ENCODE measurements at places on chromosomes 12 and 14.

- DNase-seq = no peak
Measured at GRCh38 chr12:99455350-99456035, 192.1 kb upstream of the GARIN6 start.

GRCh38 chr12:122308811-122309210 lies 42.5 kb upstream of the VPS33A start:
- DNase-seq = no peak

DNA sequence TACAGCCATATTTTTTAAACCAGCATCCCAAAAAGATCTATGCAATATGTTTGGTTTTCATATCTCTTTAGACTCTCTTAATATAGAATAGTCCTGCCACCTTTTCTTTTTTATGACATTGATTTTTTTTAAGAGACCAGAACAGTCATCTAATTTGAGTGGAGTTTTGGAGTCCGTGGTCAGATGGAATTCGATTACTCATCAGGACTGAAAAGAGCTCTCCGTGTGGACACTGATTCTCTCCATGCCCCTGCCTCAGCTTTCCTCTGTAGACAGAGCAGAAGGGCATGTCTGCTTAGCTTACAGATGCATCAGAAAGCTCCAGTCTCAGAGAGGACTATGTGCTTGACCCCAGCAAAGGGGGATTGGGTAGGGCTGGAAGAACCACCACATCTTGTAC lies 27.8 kb downstream of the SMCO2 start:
- no peak for DNase-seq

DNA sequence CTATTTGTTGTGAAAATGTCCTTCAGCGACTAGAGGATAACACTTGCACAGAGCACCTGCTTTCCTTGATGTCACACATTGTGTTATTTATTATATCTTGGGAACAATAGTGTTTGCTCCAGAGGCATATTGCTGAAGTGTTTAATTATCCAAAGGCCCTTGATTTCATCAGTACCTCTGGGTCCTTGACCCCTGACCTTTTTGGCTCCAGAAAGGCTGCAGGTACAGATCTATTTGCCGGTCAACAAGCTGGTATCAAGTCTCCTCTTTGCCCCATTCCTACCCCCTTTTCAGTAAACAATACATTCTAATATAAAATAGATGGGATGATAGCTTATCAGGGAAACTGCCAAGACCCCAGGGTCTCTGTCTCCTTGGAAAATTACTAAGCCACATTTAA lies 206.8 kb downstream of the DACT1 start:
- no peak for DNase-seq

DNA sequence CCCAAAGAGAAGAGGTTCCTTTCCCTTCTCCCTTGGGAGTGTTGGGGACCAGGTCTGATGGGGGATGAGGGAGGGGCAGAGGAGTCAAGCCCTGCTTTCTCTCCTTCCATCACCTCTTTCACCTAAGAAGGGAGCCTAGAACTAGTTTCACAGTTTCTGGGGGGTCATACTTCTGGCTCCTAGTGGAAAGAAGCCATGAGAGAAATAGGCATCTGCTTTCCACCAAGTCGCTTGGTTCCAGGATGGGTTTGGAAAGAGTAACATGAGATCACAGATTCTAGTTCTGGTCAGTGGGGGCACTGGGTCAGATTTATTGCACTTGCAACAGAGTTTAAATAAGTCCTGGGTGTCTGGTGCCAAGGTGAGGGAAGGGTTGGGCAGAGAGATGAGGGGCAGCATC lies 10.5 kb upstream of the ZNF385A start:
- no peak for DNase-seq

DNA sequence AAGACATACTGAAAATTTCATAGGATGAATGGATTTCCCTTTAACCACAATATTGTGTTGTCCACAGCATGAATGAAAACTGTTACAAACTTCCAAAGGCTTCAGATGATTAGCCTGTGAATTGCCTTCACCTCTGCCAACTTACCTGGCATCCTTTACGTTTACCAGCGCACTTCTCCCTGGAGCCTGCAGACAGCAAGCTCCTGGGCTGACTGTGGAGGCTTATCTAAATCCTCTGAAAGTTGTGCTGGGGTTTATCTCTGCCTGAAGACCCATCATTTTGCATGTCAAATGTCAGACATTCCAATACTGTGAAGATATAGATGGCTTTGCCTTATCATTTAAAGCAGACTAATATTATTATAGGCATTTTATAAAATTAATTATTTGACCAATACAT lies 403.0 kb downstream of the SYT1 start:
- DNase-seq = no peak

- DNase-seq = no peak
Measured at GRCh38 chr14:76773188-76773885, 12.1 kb downstream of the VASH1 start.

- no peak for DNase-seq
Measured at GRCh38 chr14:99971941-99972747, 93.1 kb upstream of the EVL start.

- DNase-seq = no peak
Measured at GRCh38 chr12:11015775-11016430, 6.5 kb downstream of the TAS2R19 start.

DNA sequence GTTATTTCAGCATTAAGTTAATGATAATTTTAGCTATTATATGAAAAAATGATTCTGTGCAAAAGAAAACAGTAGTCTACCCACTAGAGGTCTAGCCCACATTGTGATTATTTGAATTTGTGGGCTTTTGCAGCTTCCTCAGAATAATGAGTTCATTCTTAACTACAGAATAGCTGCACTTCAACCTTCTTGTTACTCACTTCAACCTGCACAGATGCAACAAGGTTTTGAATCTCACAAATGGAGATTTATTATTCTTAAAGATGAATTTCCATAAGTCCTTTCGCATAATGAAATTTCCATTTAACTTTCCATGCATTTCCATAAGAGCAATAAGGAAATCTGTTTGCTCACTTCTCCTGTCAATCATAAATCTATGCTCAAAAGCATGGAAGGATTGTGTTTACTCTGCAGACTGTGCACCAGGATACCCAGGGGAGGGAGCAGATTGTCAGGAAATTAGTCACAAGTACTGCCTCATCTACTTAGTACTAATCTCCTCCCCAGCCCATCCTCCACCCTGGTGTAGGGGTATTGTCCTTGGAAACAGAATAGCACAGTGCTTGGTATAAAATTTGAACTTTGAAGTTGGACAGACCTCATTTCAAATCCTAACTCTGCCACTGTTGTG lies 24.1 kb downstream of the PTGER2 start:
- DNase-seq = no peak

GRCh38 chr12:62259631-62259992 lies 592 bp upstream of the USP15 start:
- no peak for DNase-seq

- no peak for DNase-seq
Measured at GRCh38 chr14:104863131-104863862, 1.8 kb upstream of the CEP170B start.

DNA sequence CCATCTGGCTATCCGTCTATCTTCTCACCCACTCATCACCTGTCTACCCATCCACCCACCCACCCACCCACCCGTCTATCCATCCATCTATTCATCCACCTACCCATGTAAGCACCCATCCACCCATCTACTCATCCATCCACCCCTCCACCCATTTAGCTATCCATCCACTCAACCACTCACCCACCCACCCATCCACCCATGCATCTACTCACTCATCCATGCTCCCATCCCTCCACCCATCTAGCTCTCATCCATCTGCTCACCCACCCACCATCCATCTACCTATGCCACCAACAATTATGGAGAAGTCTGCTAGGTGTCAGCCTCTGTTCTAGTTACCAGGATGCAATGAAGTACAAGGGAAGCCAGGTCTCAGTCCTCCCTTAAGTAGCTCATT lies 11.1 kb downstream of the TNFAIP2 start:
- DNase-seq = no peak

DNA sequence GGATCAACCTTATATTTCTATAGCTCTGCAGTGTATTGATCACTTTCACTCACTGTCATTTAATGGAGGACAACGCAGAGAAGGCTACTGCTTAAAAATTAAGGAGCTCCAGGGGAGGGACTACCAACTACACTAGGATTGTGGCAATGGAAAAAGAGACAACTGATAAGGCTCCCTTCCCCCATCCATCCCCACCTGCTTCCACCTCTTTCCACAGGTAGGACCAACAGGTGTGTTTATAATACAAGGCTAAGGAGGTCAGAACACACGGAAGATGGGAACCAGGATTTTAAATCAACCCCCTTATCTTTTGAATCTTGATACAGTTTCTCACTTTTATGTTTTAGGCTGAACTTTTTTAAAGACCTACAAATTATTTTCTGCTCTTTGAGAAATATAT lies 90.8 kb downstream of the STAB2 start:
- no peak for DNase-seq

DNA sequence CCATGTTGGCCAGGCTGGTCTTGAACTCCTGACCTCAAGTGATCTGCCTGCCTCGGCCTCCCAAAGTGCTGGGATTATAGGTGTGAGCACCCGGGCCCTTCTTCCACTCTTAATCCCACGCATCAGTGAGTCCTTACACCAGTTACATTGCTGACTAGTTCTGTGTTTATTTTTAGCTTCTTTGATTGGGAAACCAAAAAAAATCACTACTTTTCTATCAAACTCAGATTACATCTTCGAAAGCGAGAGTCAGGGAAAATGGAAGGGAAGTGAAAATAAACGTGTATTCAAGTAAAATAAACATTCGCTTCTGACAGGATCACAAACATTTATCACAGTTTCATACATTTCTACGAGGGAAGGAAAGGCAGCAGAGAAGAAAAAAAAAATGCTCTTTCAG lies 32.2 kb downstream of the FGD6 start:
- no peak for DNase-seq

DNA sequence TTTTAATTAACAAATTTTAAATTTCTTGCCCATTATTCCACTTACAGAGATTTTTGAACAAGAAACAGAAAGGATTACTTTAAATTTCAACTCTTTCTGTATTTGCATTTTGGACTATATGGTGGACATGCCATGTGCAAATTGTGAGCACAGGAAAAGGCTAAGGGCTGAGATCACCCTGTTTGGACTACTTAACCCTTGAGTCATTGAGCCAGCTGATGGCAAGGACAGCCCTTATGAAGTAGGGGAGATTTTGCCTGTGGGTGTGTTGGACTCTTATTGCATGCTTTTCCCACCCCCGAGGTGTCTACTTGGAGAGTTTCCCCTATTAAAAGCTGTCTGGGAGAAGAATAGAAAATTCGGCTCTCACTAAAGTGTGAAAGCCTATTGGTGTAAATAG lies 17.2 kb downstream of the DERA start:
- DNase-seq = no peak
